ENCODE measurements at places on chromosomes 1 and 21. TPM values are rescaled to one million over a fixed set of nuclear protein-coding genes. Genes with fewer than 3 reads are reported as not detected.

Gene ZNF593OS
- total RNA-seq = not detected

Gene AADACL3
- not detected for total RNA-seq

Gene SYCP1
- total RNA-seq = not detected

Gene CFAP141
- total RNA-seq = not detected

Gene TRAF3IP3
- 136 TPM for total RNA-seq

Gene KRTAP6-3
- not detected for total RNA-seq

- DNase-seq = no peak
Measured at GRCh38 chr1:74246315-74246714, 11.1 kb downstream of the TNNI3K start.

DNA sequence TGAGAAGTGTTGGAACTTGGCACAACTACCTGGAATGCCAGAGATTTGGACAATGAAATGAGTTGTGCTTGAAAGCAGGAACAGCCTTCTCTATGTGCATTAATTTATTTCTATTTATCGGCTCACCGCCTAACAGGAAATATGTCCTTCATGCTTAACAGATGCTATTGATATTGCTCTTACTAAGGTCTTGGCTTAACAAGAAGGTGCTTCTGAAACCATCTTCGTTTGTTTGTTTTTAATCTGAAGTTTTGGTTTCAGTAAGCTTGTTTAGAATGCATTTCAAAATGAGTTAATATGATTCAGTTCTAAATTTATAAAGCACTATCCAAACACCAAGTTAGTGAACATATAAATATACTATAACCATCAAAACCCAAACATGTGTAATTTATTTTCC lies 898.3 kb upstream of the B3GALT2 start:
- DNase-seq = no peak

DNA sequence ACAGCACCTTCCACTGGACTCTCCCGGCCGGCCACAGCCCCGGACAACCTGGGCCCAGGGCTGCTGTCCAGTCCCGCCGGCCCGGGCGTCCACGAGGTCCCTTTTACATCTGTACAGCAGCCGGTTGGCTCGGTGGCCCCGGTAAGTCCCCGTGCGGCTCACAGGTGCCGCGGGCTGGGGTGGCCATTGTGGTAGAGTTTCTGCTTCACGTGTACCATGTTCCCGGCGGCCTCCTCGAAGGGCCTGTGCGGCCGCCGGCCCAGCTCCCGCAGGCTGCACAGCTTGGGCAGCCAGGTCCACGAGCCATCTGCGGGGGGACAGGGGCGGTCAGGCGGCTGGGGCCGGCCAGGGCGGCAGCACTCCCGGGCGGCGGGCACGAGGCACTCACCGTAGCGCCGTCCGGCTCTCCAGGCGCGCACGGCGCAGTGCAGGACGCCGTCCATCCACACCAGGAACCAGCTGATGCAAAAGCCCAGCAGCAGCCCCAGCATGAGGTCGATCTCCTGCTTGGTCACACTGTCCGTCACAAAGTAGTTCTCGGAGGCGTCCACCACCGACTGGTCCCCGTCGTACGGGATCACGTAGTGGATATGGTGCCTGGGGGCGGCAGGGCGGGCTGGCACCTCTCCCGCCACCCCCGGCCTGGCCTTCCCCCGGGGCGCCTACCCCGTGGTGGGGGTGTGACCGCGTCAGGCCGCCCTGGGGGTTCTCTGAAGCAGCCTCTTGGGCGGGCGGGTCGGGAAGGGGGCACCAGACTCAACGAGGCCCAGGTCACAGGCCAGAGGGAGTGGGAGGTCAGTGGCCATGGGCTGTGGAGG lies 5.0 kb downstream of the TMEM240 start:
- no peak for DNase-seq

DNA sequence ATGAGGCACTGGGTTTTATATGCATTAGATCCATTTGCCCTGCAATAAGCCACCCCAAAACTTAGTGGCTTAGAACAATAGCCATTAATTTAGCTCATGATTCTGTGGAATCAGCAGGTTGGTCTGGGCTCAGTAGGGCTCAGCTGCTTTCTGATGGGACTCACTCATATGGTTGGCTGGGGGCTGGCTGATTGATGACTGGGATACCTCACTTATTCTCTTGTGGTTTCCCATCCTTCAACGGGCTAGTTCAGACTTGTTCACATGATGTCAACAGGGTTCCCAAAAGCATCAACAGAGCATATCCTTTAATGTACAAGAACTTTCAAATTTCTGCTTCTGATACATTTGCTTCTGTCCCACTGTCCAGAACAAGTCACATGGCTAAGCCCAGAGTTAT lies 43.2 kb downstream of the DNM3 start:
- no peak for DNase-seq

DNA sequence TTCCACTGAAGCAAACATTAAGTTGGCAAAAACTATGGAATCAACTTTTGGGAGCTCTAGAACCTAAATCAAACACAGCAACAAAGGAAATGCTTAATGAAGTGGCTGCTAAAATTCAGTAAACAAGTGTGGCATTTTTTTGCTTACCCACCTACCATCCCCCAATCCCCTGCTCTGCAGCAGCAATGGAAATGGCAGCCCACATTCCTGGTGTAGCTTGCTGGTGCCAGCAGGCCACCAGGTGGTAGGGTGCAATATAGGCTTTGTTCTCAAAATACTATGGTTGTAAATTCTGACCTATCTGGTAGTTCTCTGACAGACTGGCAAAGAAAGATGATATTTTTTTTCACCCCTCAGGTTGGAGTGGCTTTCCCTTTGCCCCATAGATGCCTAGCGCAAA lies 42.8 kb downstream of the SHCBP1L start:
- DNase-seq = no peak

DNA sequence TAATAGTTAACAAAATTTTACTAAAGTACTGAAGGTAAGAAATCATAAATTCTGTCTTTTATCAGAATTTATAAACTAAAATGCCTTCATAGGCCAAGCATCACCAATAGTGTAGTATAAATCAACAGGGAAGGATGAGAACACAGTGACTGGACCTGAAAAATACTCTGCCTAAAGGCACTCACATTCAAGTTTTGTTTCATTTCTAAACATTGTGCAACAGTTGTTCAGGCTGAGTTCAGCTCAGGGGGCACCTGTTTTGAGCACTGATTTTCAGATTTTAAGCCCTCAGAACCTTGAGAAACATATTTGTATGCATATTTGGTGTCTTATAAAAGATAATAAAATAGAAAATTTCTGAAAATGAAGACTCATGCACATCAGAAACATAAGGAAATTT lies 12.4 kb downstream of the ACBD6 start:
- DNase-seq = no peak

DNA sequence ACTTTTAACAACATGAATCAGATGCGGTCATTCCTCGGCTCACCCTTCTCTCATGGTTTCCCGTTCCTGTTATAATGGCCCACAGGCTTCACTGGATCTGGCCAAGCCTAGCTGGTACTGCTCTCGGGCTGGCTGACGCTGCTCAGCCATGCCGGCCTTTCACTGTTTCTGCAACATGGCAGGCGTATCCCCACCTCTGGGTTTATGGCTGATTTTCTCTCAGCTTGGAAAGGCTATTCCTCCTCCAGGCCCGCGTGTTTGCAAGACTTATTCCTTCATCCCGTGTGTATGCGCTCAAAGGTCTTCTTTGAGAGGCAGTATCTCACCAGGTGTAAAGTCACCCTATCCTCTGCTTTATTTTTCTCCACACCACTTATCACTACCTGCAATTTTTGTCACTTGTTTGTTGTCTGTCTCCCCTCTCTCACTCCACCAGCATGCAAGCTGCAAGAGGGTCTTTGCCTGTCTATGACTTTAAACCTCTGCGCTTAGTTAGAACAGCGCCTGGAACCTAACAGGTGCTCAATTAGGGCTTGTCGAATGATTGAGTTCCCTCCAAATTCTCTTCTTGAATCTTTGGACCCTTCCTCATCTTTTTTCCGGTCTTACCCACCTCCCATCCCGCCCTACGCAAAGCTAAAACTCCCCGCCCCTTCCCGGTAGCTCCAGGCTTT lies 491 bp upstream of the RAP1A start:
- no peak for DNase-seq

- DNase-seq = no peak
Measured at GRCh38 chr21:42939582-42940413, 14.4 kb upstream of the ERVH48-1 start.

GRCh38 chr1:50970931-50971582 lies 1.0 kb downstream of the CDKN2C start:
- DNase-seq = no peak
